Mesenteric fat pad (tissue), 1 donor: ENCODE measurements at places on chromosomes 6 and 20. TPM values are rescaled to one million over a fixed set of nuclear protein-coding genes. Genes with fewer than 3 reads are reported as not detected.

Gene PI16
- total RNA-seq, result 22.5 TPM

Gene LGSN
- total RNA-seq, result not detected

Gene PCIF1
- total RNA-seq, result 27.1 TPM

Gene SNAP25
- total RNA-seq, result 0.29 TPM

Gene TPX2
- total RNA-seq, result 1.1 TPM

Gene MOXD1
- 2.2 TPM for total RNA-seq

Gene PBX2
- total RNA-seq, result 51.5 TPM

Gene FAM209B
- total RNA-seq, result 0.51 TPM

Gene SAMD5
- 0.39 TPM for total RNA-seq

Gene KIF25
- total RNA-seq, result 0.93 TPM

Gene PDE7B
- 5.4 TPM for total RNA-seq

Gene TRAPPC3L
- total RNA-seq, result not detected

Gene GRIK2
- not detected for total RNA-seq

Gene SYNJ2
- 7.5 TPM for total RNA-seq

Gene ASF1A
- total RNA-seq, result 11.4 TPM

Gene JAG1
- 96.7 TPM for total RNA-seq

Gene GTSF1L
- total RNA-seq, result not detected

- DNase-seq, result no peak
Measured at GRCh38 chr6:42923666-42924065, 5.6 kb upstream of the CNPY3 start.

- no peak for DNase-seq
Measured at GRCh38 chr6:22401206-22401605, 104.4 kb upstream of the PRL start.

DNA sequence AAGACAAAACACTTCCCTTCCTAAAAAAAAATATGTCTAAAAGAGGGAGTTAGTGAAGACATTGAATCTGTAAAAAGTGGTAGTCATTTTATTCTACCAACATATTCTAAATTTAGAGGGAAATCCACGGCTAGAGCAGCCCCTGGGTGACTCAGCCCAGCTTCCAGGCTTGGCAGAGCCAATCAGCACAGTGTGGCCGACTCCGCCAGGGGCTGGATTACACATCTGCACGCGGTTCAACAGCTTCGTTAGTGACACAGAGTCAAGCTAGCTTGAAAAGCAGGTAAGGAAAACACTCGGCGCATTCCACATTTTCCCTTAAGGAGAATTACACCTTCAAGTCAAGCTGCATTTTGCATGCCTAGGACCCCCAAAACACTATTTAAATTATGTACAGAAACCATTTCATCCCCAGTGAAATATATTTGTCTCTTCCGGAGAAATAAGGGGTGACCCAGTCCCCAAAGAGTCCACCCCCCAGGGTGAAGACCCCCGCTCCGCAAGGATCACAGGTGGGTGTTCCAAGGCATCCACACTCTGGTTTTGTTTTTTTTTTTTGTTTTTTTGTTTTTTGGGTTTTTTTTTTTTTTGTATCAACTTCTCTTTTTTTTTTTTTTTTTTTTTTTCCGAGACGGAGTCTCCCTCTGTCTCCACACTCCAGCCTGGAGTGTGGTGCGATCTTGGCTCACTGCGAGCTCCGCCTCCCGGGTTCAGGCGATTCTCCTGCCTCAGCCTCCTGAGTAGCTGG is 58.4 kb upstream of the ARID1B start:
- DNase-seq, result no peak

DNA sequence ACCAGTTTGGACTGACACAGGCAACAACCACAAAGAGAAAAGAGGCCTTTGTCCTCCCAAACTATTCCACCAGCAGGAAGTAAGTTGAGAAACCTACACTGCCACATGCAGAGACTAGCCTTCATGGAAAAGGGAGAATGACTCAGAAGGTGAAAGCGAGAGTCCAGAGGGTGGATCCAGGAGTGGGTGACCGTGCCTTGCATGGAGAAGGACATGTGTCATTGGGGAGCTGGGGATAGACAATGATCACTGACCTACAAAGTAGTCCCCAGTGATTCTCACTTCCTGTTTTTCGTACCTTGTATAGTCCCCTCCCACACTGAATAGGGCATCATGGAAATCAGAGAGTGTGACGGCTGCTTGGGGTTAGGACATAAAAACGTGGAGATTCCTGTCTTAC is 91.9 kb downstream of the MYLK4 start:
- no peak for DNase-seq

DNA sequence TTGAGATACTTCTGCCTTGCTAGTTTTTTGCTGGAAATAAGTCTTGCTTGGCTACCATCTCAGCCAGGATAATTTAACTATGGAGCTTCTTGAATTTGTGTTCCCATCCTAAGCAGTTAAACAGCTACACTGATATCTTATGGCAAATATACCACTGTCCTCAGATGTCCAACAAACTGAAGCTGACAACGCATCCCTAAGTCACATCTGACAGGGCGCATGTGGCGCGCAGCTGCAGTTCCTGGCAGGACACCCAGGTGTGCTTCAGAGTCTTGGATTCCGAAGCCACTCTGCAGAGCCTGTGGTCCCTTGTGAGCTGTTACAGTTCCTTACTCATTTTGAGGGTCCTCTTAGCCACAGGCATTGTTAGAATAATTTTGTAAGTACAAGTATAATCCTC is 127.9 kb downstream of the WDR27 start:
- DNase-seq, result no peak

GRCh38 chr20:22629447-22629846 is 45.1 kb upstream of the FOXA2 start:
- no peak for DNase-seq

- no peak for DNase-seq
Measured at GRCh38 chr20:25600632-25601031, 15.3 kb upstream of the NINL start.

- no peak for DNase-seq
Measured at GRCh38 chr6:20463396-20463795, 61.7 kb downstream of the E2F3 start.

DNA sequence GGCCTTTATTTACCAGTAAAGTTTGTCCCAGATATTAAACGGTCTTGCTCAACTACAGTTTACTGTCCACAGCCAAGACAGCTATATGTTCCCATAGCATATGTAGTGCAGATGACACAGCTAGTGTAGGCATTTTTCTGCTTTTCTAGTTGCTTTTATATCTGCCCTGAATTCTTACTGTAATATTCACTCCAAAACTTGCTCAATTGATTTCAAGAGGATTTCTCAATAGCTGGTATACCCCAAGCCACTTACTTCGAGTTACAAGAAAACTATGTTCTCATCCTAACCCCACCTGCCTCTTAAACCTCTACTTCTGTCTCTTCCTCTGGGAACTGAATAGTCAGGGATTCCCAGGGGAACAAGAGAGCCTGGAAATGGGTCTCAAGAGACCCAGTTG is 18.9 kb upstream of the ROS1 start:
- no peak for DNase-seq

GRCh38 chr20:3874194-3874844 is 14.9 kb upstream of the PANK2 start:
- no peak for DNase-seq

GRCh38 chr6:64034291-64034690 is 398.7 kb downstream of the PHF3 start:
- DNase-seq, result no peak

- DNase-seq, result no peak
Measured at GRCh38 chr6:12804952-12805645, 88.5 kb downstream of the PHACTR1 start.

DNA sequence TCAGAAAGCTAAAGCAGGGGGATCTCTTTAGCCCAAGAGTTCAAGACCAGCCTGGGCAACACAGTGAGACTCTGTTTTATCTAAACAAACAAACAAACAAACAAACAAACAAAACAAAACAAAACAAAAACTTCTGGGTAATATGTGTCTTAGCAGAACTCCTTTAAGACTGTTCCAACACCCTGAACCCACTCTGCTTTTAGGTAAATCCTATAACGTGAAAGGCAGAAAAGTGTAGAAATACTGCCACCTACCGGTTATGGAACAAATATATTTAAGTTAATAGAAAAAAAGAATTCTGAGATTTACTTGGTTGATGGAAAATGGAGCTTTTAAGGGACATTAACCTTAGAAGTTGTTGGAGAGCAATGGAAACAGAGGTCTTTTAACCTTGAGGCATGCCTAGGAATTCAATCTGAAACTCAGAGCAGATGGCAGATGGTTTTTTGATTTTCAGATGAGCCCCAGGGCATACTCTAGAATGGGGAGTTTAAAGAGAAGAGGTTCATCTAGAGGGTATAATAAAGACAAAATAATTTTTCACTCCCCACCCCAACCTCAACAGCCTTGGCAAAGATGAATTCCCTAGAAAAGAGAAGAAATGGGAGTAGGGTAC is 38.5 kb downstream of the SOD2 start:
- no peak for DNase-seq

DNA sequence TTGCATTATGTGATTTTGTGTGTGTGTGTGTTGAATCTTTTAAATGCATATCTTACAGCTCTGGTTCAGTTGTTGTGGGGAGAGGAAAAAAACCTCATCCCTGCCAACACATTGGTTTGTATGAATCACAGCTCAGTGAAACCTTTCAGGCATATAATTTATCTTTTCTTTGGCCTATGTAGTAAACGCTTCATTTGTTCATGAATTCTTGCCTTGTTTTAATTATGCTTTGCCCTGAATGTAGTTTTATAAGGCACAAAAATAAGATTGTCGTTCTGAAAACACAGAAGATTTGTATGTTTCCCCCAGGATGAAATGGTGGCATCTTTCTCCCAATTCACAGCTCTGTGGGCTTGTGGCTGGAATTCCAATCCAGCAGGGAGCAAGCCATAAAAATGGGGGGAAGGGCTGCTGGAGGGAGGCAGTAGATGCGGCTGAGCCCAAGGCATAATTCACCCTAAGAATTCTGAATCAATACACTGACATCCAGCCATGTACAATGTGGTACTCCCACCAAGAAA is 45.1 kb downstream of the BCAS1 start:
- DNase-seq, result no peak

- no peak for DNase-seq
Measured at GRCh38 chr6:152595499-152595898, 41.7 kb downstream of the SYNE1 start.

DNA sequence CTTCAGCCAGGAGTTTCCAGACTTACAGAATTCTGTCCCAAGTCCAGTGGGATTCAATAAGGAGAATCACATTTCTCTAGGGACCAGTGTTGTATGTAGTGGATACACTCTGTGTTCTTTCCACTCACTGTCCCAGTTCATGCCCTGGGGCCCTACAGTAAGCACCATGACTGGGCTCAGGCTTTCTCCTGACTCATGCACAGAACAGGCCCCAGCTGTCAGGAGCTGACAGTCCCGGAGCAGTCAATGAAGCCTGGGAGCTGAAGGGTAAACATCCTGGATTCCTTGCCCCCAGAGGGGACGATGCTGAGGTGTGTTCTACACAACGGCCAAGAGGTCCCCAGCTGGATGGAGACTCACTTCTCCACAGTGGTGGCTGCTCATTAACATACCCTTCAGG is 40.2 kb upstream of the LRFN2 start:
- DNase-seq, result no peak

DNA sequence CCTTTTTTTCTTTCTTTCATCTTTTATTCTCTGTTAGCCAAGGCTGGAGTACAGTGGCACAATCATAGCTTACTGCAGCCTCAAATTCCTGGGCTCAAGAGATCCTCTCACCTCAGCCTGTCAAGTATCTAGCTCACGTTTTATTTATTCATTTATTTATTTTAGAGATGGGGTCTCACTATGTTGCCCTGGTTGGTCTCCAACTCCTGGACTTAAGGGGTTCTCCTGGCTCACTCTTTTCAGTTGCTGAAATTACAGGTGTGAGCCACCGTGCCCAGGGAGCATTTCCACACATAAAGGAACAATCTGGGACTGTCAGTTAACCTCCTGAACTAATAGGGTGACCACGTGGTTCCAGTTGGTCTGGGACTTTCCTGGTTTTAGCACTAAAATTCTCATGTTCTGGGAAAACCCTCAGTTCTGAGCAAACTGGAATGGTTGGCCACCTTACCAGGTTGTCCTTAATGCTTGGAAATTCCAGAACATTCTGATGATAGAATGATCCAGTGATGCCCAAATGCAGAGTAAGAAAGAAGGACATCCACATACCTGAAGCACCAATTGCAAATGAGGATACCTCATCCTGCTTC is 105.5 kb upstream of the ZNF217 start:
- peak; percentile 24 for DNase-seq

GRCh38 chr20:8621001-8621400 is 447.9 kb upstream of the PLCB4 start:
- no peak for DNase-seq

GRCh38 chr20:40720099-40720498 is 31.1 kb upstream of the MAFB start:
- DNase-seq, result no peak

GRCh38 chr20:58690396-58691135 is 2.0 kb upstream of the NPEPL1 start:
- no peak for DNase-seq

DNA sequence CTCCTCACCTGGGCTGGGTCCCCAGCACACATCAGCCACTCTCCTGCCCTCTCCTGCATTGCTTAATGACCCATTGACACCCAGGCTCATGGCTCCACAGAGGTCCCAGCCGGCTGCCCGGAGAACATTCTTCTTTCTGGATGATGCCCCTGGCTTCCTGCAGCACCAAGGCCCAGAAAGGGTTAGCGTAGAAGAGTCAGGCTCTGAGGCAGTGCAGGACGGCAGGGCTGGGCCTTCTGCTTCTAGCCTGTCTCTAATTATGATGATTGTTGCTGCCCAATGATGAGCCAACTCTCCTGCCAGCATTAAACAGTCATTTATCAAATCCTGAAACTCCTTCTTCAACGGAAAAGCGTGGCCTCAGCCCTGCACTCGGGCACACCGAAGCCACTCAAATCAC is 66.4 kb downstream of the ZNF217 start:
- peak; percentile 82 for DNase-seq
